Right renal cortex interstitium (tissue), 3 donors: ENCODE measurements at places on chromosomes 16 and 17.
A peak's percentile ranks its signal among the peaks of the same experiment; 100 is the strongest.

DNA sequence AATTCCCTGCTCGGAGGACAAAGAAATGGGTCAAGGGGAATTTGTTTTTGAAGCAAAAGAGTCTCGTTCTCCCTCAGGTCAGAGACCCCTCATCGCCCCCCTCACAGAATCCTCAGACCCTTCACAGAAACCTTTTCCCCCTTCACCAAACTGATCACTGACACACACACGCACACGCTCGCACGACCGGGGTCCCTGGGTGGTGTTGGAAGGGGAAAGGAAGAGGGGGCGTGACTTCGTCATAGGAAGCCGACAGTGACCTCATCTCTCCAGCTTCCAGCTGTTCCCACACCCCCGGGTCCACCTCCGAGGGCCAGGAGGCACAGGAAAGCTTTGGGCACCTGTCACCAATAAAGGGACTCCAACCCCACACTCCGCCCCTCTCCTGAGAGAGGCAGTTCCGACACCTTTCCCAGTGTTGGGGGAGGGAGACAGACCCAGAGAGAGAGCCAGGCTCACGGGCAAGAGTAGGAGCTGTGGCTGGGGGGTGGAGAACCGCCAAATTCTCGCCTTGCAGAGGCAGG is 1.2 kb downstream of the ASGR1 start:
- peak; percentile 51 for DNase-seq

- DNase-seq, result no peak
Observed at GRCh38 chr17:31859487-31860008, 504 bp upstream of the COPRS start.

GRCh38 chr16:2969545-2970521 is 685 bp downstream of the PAQR4 start:
- no peak for DNase-seq

DNA sequence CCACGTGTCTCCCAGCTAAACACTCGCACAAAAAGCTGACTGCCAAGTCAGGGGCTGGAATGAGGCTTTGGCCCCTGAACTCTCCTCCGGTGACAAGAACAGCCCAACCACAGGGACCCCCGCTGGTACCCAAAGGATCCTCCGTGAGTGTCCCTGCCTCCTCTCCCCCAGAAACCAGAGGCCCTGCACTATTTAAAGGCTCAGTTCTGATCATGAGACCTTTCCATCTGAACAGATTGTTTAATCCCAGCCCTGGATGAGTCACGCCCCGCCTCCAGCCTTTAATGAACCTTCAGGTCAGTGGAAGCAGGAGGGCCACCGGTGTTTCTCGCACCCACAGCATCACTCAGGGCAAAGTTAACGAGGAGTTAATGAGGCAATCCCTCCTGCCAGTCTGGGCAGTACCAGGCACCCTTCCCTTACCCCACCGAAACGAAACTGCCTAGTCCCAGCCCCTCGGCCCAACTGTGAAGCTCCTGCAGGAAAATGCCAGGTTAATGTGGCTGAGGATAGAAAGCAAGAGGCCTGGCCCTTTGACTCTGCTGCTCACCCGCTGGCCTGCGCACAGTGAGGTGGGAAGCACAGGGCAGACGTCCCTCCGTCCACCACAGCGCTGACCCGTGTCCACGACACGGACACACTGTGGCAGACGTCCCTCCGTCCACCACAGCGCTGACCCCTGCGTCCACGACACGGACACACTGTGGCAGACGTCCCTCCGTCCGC is 32.4 kb downstream of the TIMM22 start:
- no peak for DNase-seq

- no peak for DNase-seq
Observed at GRCh38 chr16:12703935-12704334, 99.8 kb downstream of the CPPED1 start.

DNA sequence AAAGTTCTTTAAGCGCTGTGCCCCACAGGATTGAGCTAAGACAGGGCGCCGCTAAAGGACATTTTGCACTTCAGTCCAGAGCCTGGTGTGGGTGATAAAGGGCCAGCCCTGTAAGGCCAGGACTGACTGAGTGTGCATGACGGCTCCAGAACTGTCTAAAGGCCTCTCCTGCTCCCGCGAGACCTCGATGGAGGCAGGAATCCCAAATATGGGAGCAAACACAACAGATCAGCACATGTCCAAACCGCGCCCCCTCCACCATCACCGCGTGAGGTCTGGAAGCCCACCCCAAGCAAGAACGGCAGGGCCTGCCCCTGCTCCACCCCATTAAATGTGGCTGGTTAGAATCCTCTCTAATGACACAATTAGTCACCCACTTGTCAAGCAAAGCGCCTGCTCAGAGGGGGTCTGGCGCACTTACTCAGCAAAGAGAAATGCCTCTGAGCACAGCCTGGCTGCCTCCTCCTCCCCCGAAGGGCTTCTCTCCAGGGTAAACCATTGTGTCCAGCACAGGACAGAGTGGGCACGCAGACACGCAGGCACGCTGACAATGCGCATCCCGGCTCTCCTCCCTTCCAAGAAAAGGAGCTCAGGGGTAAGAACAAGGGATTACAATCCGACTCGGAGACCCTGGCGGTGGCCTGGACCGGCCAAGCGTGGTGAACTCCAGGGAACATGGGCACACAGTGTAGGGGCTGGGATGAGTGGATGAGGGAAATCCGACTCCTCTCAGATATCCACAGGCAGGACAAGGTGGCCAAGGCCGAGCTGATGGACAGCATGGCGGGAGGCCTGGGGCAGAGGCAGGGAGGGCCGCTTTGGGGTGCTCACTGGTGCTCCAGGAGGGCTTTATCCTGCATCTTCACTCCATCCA is 1.5 kb downstream of the MXRA7 start:
- DNase-seq, result no peak

DNA sequence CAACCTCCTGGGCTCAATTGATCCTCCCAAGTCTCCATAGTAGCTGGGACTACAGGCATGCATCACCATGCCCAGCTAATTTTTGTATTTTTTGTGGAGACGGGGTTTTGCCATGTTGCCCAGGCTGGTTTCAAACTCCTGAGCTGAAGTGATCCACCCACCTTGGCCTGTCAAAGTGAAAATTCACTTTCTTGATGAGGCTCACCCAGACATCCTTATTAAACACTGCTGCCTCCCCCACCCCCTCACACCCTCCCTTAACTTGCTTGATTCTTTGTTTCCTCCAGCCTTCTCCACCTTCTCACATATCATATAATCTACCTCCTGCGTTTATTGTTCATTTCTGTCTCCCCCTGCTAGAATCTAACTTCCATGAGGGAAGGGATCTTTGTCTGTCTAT is 46.0 kb upstream of the TEX2 start:
- no peak for DNase-seq

- DNase-seq, result no peak
Observed at GRCh38 chr17:437545-437944, 84.9 kb upstream of the RPH3AL start.

DNA sequence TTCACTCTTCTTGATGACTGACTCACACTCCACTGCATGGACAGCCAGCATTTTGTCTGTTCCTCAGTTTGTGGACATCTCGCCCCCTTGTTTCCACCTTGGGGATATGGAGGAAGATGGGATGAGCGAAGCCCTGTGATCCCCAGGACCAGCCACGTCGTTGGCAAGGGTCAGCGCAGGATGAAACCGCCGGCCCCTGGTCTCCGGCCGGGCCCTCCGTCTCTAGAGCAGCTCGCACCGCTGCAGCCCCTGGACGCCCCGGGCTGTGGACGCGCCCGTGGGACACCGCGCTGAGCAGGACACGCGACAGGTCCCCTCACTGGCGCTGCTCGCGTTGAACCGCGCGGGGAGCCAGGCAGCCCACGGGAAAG is 604 bp upstream of the ZC3H18 start:
- no peak for DNase-seq

- no peak for DNase-seq
Observed at GRCh38 chr16:66923866-66924265, 1.5 kb downstream of the RRAD start.

DNA sequence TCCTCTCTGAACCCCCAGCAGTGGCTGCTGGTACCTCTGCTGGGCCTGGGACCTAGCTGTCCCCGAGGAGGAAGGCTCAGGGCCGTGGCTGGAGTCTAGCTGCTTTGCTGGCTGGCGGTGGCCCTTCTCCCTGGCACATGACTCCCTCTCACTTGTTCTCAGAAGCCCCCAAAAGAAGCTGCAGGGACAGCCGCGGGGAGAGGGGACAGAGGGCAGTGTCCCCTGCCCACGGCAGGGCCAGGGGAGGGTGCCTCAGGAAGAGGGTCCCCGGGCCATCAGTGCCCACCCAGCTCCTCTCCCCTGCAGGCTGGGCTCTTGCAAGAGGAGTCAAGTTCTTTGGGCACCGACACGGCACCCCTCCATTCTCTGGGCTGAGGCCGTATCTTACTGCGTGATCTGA is 46.6 kb downstream of the VAC14 start:
- DNase-seq, result no peak

DNA sequence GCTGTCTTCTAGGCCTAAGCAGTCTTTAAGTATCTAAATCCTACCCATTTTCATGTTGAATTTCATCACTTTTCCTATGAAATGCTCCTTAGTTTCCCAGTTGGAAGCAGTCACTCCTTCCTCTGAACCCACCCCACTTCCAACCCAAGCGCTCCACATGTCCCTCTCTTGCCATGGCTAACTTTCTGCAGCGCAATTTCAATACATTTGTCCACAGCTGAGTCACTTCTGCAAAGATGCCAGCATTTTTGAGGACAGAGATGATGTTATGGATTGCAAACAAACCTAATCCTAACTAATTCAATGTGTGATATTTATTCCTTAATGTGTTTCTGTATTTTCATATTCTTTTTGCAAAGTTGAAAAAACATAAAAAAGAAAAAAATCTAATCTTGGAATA is 71.7 kb downstream of the HLF start:
- DNase-seq, result no peak

DNA sequence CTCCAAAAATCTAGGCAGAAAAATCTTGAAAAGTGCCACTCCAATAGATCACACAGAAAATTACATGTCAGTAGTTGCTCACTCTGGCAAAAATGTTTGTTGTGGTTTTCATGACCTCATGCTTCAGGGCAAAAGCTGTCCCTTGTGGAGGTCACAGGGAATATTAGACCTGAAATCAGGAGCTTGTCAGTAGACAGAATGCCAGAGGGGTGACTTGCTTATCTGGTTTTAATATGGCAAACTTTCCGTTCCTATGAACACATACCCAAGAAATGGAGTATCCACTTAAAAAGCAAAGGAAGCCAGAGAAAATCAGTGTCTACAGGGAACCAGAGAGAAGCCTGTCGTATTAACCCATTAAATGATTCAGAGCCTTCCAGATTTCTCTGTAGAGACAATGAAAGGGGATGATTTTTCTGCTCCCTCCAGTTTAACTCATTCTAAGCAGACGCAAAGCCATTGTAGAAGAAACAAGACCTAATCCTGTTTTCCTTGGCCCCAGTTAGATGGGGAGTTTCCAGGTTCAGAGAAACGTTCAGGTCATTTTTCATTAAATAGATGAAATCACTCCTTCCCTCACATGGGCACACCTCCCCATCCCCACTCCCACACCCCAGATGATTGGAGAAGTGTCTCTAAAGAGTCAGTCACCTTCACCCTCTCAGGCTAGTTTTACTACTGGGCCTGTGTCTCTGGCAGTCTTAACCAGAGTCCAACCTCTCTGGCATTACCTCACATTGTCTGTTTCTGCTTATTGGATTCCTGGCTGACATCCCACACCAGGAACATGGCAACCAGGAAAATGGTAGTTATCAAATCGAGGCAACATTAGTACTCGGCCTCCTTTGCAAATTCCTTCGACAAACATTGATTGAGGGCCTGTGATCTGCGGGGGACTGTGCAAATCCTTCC is 6.0 kb downstream of the SOX9 start:
- no peak for DNase-seq

GRCh38 chr17:65109990-65110680 is 27.0 kb upstream of the RGS9 start:
- DNase-seq, result no peak

- no peak for DNase-seq
Observed at GRCh38 chr17:1229349-1229899, 40.8 kb upstream of the BHLHA9 start.

- DNase-seq, result no peak
Observed at GRCh38 chr16:9607515-9608230, 516.2 kb downstream of the HAPSTR1 start.

GRCh38 chr16:3431779-3432219 is 11.5 kb downstream of the ZNF597 start:
- no peak for DNase-seq

DNA sequence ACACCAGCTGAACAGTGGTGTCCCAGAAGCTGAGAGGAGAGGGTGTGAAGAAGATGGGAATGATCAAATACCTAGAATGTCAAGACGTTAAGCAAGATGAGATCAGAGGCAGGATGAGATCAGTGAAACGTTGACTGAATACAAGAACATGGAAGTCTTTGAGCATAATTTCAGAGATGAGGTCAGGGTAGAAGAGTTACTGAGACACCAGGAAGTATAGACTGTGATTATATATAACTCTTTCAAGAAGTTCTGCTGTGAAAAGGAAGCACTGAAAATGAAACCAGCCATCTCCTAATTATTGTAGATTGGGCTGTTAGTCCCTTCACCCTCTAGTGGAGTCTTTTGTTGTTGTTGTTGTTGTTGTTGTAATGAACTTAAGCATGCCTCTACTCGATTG is 9.1 kb downstream of the SHCBP1 start:
- DNase-seq, result no peak

DNA sequence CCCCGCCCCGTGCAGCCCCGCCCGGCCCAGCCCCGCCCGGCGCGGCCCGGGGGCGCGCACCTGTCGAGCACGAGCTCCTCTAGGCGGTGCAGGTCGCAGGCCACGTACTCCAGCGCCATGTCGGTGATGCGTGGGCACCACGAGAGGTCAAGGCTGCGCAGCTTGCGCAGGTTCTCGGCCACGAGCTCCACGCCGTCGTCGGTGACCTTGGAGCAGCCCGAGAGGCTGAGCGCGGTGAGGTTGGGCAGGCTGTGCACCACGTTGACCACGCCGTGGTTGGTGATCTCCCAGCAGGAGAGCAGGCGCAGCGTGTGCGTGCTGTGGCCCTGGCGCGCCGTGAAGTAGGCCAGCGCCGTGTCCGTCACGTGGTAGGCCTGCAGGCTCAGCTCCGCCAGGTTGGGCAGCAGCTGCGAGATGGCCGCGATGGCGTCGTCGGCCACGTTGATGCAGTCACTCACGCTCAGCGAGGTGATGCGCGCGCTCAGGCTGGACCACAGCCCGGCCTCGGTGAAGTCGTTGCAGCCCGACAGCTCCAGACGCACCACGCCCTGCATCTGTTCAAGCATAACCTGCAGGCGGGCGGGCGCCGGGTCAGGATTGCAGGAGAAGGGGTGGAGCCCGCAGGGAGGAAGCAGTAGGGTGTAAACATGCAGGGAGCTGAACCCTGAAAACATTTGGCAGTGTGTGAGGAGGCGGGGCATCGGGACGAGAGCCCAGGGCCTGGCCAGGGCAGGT is 5.3 kb upstream of the WDR24 start:
- DNase-seq, result no peak

GRCh38 chr16:86494039-86494564 is 16.2 kb upstream of the FOXF1 start:
- no peak for DNase-seq
